ENCODE measurements at places on chromosomes 4 and X. TPM values are rescaled to one million over a fixed set of nuclear protein-coding genes. Genes with fewer than 3 reads are reported as not detected.
A peak's percentile ranks its signal among the peaks of the same experiment; 100 is the strongest.

DNA sequence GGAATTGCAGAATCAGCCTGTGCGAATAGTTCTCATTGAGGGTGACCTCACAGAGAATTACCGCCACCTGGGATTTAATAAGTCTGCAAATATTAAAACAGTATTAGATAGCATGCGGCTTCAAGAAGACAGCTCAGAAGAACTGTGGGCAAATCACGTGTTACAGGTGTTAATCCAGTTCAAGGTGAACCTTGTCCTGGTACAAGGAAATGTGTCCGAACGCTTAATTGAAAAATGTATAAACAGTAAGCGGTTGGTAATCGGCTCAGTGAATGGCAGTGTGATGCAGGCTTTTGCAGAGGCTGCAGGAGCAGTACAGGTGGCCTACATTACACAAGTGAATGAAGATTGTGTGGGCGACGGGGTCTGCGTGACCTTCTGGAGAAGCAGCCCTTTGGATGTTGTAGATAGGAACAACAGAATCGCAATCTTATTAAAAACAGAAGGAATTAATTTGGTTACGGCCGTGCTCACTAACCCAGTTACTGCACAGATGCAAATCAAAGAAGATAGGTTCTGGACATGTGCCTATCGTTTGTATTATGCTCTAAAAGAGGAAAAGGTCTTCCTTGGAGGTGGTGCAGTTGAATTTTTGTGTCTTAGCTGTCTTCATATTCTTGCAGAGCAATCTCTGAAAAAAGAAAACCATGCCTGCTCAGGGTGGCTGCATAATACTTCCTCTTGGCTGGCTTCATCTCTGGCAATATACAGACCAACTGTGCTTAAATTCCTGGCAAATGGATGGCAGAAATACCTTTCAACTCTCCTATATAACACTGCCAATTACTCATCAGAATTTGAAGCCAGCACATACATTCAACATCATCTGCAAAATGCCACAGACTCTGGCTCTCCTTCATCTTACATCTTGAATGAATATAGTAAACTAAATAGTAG, 10.7 kb downstream of the BBS12 start:
- no peak for DNase-seq

Gene METTL14
- 40.5 TPM for total RNA-seq

DNA sequence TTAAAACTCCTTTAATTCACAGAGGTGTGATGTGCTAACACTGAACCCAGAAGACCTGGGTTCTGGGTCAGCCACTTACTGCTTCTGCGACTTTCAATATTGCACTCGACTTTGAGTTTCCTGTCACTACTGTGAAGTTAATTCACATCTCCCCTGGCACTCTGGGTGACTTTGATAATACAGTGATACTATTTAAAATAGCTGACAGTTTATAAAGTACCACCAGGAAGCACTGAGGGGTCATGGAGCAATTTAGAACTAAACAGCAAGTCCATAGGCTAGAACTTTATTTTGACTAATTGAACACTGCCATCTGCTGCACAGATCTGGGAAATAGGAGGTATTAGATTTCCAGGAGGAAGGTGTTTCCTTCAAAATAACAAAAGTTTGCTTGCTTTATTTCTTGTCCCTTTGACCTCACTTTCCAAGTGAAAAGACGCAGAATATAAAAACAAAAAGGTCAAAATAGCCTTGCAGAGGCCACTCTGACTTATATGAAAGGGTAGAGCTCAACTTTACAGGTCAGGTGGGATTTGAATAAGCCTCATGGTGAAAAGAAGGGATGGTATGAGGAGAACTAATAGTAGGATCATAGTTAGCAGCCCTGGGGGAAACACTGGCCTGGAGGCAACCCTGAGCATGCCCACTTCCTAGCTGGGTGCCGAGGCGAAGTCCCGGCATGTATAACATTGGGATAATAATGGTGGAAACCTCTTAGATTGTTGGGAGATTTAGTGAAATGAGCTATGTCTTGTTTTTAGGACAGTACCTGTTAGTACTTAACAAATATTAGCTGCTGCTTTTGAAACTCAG, 53.4 kb downstream of the ZNF518B start:
- peak; percentile 54 for DNase-seq

- DNase-seq = peak; percentile 37
Measured at GRCh38 chr4:89482251-89482650, 174.7 kb upstream of the GPRIN3 start.

DNA sequence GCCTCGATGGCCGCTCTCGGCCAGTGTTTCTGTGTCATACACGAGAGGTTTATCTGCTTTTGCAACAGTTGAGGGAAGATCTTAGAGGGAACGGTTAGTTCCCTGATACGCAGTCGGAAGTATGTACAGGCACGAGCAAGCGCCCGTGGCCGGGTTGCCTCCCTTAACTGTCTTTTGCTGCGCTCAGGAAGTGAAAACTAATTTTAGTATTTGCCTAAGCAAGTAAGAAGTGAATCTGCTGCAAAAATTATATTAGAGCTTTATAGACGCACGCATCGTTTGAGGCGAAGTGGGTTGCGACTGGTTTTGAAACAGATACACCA, 695 bp downstream of the MTM1 start:
- peak; percentile 17 for DNase-seq

DNA sequence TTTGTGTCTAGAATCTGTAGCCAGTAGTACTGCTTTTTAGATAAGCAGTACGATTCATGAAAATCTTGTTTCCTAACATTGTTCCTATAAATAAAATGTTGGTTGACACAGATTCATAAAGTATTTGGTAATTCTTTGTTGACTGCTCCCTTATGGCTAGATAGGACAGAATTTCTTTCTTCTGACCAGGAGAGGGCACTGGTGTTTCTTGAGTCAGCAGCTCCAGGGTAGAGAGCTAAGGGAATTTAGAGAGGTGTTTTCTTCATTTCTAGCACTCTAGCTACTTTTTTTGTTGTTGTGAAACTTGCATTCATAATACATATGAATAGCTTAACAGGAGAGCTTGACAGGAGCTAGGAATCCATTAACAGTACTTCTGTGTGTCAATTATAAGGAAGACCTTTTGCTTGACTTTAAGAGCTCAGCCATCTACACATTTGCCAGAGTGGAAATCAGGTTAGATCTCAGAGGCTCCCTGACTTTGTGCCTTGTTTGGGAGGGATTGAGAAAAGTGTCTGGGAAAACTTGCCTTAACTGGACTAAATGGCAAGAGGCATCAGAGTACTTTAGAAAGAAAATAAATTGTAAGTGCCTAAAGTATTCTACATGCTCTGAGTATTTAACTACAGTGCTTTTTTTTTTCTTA, 756.1 kb downstream of the SH3BGRL start:
- DNase-seq = no peak

- DNase-seq = no peak
Measured at GRCh38 chrX:17164941-17165340, 210.1 kb upstream of the NHS start.

Gene FRMPD4
- 0.08 TPM for total RNA-seq
